ENCODE measurements at places on chromosomes 4 and X.

DNA sequence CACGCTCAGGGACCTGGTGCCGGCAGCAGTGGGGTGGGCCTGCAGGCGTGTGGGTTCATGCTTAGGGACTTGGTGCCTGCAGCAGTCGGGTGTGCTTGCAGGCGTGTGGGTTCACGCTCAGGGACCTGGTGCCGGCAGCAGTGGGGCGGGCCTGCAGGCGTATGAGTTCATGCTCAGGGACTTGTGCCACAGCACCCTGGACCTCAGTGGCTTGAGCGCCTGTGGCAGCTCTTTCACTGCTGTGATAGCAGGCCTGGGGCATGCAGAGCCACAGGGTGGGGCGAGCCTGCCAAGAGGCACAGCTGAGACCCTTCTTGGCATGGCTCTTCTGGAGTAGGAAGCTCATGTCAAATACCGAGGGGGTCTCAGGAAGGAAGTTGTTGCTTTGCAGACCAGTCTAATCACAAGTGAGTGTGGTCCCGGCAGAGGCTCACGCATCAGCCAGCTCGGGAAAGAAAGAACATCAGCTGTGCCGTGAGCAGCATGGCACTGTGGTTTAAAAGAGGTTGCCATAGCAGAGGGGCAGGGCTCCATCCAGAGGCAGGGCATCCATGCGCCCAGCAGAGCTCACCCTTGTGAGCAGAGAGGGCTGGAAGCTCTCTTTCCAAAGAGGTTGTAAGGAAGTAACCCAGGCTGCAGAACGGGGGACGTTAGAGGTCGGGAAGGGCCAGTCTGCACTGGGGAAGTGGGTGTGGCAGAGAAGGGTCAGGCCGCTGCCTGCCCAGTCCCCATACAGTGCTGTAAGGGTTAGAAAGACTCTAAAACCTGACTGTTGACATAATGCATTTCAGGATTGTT lies 21.1 kb downstream of the PIGG start:
- no peak for DNase-seq

- no peak for DNase-seq
Measured at GRCh38 chr4:48134081-48134480, at the start of gene TXK. Gene TXK, minus strand, starts transcription at chr4:48134250. Its CDS starts 80 bp downstream, at chr4:48134170.

- DNase-seq = no peak
Measured at GRCh38 chrX:5431823-5432222, 796.8 kb downstream of the NLGN4X start.

DNA sequence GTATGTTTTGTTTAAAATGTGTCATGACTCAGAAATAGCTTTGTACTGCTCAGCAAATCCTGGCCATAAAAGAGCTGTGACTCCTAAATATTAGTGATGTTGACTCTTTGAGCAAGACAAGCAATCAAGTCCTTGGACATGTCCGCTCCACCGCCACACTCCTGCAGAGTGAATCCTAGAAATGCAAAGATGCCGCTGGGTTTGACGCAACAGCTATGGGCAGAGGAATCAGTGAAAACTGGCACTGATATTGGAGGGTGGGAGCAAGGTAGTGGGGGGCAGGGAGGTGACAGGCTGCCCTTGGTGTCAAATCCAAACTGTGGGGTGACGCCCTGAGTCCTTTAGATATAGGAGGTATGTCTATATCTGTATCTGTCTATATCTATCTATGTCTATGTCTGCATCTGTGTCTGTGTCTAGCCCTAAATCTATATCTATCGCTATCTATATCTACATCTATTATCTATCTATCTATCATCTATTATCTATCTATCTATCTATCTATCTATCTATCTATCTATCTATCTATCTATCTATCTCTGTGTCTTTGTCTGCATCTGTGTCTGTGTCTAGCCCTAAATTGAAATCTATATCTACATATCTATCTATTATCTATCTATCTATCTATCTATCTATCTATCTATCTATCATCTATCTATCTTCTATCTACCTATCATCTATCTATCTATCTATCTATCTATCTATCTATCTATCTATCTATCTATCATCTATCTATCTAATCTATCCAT lies 129.7 kb downstream of the CPE start:
- DNase-seq = no peak

- DNase-seq = no peak
Measured at GRCh38 chr4:182575225-182575624, 332.0 kb downstream of the TENM3 start.

- no peak for DNase-seq
Measured at GRCh38 chrX:2371026-2371711, 129.6 kb downstream of the DHRSX start.

DNA sequence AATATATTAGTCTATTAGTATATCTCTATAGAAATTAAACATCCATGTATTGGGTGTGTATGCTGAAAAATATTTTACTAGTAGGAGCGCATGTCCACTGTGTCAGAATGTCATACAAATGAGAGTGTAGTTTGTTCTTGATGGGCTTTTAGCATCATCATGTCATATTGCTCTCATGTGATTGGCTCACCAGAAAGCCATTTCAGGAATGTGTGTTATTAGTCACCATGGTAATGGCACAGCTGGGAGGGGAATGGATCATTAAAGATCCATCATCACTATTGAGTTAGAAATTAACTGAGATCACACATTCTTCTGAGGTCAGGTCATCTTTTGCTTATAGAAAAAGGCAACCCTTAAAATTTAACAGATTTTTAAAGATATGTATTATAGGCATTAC lies 77.3 kb downstream of the PHEX start:
- no peak for DNase-seq

DNA sequence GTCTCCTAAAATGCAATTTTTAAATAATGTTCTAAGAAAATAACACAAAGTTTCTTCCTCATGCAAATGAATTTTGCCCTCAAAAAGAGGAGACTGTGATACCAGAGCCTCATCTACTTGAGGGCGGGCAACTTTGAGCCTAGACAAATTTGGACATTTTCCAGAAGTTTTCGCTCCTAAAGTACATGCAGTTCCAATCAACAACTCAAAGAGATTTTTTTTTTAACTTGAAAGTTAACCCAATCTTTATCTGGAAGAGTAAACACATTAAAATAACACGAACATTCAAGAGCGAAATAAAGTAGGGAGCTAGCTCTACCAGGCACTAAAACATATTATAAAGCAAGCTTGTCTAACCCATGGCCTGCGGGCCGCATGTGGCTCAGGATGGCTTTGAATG lies 29.4 kb upstream of the FBXW7 start:
- no peak for DNase-seq

- DNase-seq = no peak
Measured at GRCh38 chrX:3757510-3758025, 44.1 kb upstream of the PRKX start.

DNA sequence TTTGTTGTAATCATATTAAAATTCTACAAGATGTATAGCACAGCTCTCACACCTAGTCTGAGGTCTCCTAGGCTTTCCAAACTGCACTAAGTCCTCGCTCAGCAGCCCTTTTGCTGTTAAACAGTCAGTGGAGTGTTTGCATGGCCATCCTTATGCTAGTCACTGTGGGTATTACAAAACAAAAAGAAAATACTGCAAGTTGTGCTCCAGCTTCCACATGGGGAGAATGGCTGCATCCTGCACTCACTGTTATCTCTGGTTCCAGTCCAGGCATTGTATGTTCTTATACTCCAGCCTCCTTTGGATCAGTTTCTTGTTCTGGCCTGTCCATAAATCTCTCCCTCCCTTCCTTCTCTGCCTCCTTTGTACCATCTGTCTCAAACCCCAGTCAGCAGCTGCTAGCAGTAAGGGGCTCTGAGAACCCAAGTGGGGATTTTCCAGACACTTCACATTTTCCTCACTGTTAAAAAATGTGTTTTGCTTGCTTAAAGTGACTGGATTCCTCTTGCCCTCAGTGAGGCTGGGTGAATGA lies 38.5 kb upstream of the BMP15 start:
- DNase-seq = no peak

GRCh38 chr4:115154826-115155225 lies 41.4 kb upstream of the NDST4 start:
- DNase-seq = no peak

DNA sequence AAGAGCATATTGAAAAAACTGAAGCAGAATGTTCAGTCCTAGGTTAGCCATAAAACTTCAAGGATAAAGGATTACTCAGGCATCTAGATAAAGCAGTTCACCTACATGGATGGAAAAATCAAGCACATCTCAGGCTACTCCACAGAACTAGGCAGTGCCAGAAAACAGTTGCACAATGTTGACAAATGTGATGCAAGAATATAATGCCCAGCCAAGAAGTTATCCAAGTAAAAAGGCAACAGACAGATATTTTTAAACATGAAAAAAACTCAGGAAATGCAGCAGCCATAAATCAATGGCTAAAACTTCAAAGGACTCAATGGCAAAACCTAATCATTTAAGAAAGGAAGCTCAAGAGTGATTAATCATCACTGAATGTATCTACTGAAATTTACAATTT lies 456.0 kb upstream of the FAM241A start:
- DNase-seq = no peak

- no peak for DNase-seq
Measured at GRCh38 chr4:38306482-38307071, 346.4 kb downstream of the PTTG2 start.

DNA sequence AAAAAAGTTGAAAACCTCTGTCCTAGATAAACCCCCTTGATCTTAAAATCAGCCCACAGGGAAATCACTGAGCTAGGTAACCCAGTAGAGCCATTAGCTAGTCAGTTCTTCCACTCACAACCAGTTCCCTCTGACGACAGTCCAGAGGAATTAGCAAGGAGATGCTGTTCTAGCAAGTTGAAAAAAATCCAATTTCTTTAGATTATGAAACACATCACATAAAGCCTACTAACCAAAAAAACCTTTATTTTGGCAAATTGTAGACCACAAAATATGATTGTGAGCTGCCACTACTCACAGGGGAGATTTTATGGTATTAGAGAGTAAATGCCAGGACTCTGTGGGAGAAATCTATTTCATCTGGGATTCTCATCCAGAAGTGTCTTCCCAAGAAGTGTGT lies 22.6 kb downstream of the ADAMTS3 start:
- no peak for DNase-seq

DNA sequence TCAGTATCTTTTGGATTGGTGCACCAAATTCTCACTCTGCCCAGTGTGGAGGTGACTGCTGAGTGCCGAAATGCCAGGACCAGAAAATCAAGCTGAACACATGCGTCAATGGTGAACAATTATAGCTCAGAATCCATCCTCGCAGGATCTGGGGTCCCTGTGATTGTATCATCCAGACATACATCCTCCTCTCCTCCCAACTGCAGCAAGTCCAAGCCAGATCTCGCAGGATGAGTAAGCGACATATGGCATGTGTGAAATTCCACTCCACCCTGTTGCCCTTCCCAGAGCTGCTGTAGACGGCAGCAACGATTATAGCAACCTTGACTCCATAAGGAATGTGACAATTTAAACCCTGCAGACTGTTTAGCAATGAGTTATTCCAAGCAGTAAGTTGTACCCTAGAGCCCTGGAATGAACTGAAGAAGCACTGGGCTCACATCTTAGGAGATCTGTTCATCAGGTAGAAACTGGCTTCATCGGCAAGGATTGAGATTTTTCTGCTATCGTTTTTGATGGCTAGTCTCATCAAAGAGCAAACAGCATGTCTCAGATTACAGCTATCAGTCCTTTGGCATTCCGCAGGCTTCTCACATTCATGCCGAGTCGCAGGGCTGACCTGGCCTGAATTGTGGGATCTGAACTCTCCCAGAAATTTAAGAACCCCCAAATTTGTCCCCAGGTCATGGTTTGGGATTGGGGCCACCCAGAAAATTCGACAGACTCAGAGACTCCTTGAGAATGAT lies 35.5 kb upstream of the SORBS2 start:
- DNase-seq = no peak

DNA sequence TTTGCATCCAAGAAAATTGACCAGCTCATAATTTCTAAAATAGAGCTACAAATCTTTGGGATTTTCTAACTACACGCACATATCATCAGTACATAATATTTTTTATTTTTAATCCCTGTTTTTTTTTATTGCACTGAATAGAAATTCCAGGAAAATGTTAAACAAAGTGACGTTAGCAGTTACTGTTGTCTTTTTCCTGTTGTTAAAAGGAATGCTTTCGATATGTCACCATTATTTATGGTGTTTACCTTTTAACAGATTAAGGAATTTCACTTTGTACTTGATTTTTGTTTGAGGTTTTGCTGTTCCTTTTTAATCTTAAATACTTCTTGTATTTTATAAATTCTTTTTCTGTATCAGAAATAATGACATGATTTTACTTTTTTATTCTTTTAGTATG lies 89.7 kb downstream of the TMEM144 start:
- no peak for DNase-seq

All from activated CD8-positive, alpha-beta memory T cell treated with anti-CD3 and anti-CD28 coated beads for 1 hour (primary cell).